ENCODE measurements at places on chromosomes 1 and 21.

DNA sequence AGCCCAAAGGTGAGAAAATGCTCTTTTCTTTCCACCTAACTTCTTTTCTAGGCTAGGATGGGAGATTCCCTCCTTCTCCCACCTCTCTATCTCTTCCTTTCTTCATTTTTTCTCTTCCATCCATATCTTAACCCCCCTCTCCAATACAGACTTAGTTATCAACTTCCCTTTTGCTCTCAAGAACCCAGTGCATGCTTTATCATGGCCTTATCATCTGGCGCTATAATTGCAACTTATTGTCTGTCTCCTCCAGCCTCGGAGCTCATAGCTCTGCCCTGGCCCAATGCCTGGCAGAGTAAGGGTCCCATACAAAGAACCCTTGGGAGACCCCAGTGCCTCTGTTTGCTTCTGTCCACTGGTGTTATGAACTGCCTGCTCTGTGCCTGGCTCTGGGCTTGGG is 71.0 kb upstream of the NFASC start:
- DNase-seq = no peak

GRCh38 chr1:33137800-33138199 is 44.0 kb downstream of the TRIM62 start:
- DNase-seq = peak; percentile 92

GRCh38 chr1:58722967-58723366 is 23.1 kb upstream of the MYSM1 start:
- peak; percentile 92 for DNase-seq

GRCh38 chr1:53121319-53122172 is 20.9 kb downstream of the SLC1A7 start:
- DNase-seq = peak; percentile 95

DNA sequence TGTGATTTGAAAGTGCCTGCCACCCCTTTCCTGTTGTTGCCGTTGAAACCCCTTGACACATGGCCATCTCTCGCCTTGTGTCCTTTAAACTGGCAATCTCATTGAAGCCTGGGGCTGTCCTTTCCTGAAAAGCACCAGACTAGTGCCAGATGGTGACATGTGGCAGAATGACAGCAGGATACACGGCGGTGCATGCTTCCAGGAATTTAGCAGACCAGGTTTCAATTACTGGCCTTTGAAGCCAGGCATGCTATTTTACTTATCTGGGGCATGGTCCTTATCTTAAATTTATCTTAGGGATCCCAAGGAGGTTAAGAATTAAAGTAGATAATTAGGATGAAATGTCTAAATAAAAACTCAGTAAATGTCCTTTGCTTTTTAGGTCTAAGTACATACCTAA is 15.2 kb downstream of the PLPPR4 start:
- DNase-seq = peak; percentile 99

- no peak for DNase-seq
Measured at GRCh38 chr1:151036356-151036755, at the start of gene BNIPL. BNIPL (plus strand) TSS chr1:151036586; CDS start chr1:151036726, 140 bp downstream.

DNA sequence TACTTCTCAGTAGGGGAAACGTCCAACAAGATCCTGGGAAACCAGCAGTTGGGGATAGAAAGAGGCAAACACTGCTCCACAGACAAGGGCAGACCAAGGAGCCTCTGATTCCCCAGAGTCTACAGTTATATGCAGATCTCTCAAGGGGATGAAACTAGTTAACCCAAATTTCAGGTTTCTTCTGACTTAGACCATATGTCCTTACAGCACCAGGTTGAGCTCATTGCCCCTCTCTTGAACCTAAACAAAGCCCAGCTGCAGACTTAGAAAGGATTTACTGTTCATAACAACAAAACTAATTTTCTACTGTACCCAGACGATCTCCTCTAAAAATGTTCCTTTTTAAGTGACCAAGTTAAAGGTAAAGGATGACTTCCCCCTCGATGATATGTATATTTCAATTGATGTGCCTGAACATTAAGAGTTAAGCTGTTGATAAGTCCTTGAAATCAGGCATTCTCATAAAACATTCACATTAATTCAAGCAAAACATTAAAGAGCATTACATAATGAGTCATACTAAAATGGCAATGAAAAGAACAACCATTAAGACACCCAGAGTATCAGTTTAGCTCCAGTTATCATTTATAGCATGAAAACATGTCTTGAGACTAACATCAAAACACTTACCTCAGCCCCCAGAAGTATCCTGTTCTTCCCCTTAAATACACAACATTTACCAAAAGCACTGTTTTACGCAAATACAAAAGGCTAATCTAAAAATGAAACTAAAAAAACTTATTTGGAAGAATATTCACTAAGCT is 24.1 kb downstream of the SMYD3 start:
- DNase-seq = peak; percentile 27

GRCh38 chr1:39842030-39842678 is 41.1 kb downstream of the TRIT1 start:
- no peak for DNase-seq

Data from NCI-H82 (cell line).